ENCODE measurements at places on chromosomes 2 and 18.

- DNase-seq: no peak
These were observed 163.0 kb downstream of the SEPTIN10 start for GRCh38 chr2:109450574-109451273.

GRCh38 chr18:27473318-27473717, 288.2 kb upstream of the CHST9 start:
- no peak for DNase-seq

DNA sequence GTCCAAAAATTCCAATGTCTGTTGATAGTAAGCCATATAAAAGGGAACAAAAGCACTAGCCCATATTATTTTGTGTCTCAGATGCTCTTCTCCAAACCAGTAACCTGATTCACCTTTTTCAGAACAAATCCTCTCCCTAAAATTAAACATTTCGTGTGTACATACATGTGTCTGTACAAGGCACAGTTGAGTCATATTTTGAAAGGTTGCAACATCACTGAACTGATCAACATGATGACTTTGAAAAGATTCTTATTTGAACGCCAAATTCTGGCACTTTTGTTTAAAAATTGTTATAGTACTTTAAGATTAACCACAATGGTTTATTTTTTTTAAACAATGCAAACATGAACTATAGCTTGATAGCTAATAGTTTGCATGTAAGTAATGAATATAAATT, 102.5 kb downstream of the RIT2 start:
- no peak for DNase-seq

GRCh38 chr2:170420961-170421687, 243.2 kb downstream of the MYO3B start:
- DNase-seq: no peak

DNA sequence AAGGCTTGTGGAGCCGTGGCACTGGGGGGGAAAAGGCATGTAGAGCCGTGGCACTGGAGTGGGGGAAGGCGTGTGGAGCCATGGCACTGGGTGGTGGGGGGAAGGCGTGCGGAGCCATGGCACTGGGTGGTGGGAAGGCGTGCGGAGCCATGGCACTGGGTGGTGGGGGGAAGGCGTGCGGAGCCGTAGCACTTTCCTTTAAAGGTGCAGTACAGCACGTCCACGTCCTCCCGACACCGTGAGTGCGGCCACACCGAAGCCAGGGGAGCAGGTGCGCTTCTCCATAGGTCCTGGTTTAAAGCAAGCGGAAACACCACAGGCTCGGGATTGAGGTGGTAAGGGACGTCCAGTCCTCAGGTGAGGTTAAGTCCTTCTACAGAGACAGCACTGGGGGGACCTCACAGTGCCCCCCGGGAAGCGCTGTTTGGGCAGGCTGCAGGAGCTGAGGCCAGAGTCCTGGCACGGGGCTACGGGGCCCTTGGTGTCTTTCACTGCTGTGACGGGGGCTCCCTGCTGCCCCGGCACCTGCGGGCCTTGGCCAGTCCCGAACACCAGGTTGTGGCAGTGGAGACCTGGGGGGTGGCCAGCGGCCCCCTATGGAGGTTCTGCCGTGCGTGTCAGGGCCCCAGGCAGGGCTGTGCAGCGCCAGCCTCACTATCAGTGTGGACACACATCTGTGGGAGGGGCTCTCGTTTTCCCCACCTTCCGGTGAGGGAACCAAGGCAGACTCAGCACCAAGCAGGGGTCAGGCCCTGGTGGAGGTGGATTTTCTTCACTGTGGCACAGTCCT, 93.0 kb upstream of the CTDP1 start:
- no peak for DNase-seq

All from ecto neural progenitor cell (in vitro differentiated cells).